ENCODE measurements at places on chromosomes 6 and 20. TPM values are rescaled to one million over a fixed set of nuclear protein-coding genes. Genes with fewer than 3 reads are reported as not detected.

- DNase-seq = peak; percentile 6
Measured at GRCh38 chr6:139194740-139195139, 59.9 kb downstream of the HECA start.

The LAMP5 gene
- 3.5 TPM for total RNA-seq

DNA sequence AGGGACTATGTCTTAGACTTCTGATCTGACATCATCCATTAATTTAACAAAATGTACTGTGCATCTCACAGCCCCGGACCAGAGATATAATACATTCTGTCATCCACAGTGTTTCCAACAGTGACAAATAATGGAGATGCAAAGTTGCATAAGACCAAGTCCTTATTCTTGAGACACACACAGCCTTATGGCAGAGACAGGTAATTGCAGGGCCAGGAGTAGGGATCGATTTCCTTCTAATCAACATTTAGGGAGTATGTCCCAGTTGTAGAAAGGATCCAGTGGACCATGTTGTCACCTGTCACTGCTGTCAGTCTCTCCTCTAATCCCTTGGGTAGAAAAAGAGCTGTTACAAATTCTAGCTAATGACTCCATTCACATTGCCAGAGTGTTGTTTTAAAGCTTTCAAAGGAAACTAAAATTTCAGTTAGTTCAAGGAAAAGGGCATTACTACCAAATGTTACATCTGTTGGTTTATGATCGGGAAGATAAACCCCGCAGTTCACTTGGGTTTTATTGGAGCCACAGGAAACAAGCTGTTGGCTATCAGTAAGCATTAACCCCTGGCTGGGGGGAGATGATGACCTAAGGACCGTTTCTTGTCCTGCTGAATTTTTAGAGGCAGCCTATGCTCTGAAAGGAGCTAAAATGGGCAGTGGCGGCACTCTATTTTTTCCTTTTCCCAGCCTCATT, 111.4 kb upstream of the ATXN1 start:
- no peak for DNase-seq

- DNase-seq = no peak
Measured at GRCh38 chr20:37343212-37343993, 2.5 kb upstream of the SRC start.

- no peak for DNase-seq
Measured at GRCh38 chr6:24229696-24230405, 103.8 kb downstream of the NRSN1 start.

GRCh38 chr6:63347599-63347998, 27.8 kb upstream of the LGSN start:
- DNase-seq = no peak

DNA sequence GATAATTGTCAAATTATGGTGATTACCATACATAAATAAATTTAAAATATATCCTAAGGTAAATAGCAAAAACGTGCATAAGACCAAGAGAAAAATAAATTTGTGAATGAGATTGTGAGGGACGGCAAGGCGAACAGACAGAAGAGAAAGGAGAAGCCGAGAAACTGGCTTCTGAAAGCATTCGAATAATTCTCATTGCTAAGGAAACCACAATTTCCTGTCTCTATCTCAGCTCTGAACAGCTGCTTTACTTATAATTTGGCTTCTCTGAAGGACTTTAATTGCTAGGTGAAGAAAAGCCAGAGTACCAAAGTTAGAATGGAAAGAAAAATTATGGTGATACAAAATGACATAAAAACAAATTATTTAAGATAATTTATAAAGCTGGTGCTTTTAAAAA, 79.0 kb upstream of the RGS17 start:
- DNase-seq = no peak

GRCh38 chr6:100350139-100350538, 114.6 kb downstream of the SIM1 start:
- DNase-seq = no peak

All from urinary bladder (tissue), 4 donors.